ENCODE measurements at places on chromosomes 1 and 21.
A peak's percentile ranks its signal among the peaks of the same experiment; 100 is the strongest.

DNA sequence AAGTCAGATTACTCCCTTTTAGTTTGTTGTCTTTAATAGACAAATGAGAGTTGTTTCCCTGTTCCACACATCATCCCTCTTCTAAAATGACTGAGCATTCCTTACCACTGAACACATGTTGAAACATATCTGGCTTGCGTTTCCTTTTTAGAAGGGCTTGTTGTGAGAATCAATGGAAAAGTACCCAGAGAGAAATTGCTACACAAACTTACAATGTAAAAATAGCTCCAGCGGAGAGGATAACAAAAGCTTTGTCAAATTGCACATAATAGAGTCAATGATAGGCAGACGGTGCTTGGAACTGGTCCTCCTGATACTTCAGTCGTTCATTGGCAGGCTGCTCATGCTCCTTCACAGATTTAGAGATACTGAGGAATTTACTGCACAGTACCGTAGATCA lies 123.9 kb downstream of the CYYR1 start:
- DNase-seq: no peak

DNA sequence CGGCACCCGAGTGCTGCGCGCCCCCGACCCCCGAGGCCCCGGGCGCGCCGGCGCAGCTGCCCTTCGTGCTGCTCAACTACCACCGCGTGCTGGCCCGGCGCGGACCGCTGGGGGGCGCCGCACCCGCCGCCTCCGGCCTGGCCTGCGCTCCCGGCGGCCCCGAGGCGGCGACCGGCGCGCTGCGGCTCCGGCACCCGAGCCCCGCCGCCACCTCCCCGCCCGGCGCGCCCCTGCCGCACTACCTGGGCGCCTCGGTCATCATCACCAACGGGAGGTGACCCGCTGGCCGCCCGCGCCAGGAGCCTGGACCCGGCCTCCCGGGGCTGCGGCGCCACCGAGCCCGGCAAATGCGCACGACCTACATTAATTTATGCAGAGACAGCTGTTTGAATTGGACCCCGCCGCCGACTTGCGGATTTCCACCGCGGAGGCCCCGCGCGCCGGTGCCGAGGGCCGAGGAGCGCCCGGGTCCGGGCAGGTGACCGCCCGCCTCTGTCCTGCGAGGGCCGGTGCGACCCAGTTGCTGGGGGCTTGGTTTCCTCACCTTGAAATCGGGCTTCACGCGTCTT lies 49.0 kb downstream of the SIM2 start:
- peak; percentile 53 for DNase-seq

- peak; percentile 68 for DNase-seq
Measured at GRCh38 chr1:178543290-178543607, 30.3 kb downstream of the TEX35 start.

GRCh38 chr1:248884632-248885295 lies 21.3 kb upstream of the PGBD2 start:
- no peak for DNase-seq

DNA sequence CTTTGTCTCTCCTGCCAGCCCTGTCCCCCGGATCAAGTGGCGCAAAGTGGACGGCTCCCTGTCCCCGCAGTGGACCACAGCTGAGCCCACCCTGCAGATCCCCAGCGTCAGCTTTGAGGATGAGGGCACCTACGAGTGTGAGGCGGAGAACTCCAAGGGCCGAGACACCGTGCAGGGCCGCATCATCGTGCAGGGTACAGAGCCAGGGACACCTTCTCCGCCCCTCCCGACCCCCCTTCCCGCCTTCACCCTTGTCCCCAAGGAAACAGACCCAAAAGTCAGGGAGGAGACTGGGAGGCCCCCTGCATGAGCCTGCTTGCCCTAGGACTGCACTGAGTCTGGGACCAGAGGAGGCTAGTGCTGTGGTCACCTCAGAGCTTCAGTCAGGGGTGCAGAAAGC lies 18.2 kb downstream of the CNTN2 start:
- DNase-seq: no peak

DNA sequence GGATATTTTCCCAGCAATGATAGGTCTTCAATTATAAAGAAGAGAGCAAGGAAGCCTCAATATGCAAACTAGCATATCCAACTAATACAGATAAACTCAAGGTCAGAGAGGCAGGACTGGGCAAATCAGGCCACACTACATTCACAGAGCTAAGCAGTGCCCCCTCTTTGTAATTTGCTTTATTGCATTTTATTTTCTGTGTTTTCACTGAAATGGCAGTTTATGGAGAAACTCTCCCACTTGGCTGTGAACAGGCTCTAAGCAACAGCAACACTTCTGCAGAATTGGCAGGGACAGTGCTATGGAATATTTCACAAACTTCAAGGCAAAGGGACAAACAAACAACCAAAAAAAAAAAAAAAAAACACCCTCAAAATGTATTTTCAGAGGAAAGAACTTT lies 93.4 kb upstream of the SOD1 start:
- no peak for DNase-seq

- DNase-seq: no peak
Measured at GRCh38 chr1:189678779-189679178, 798.9 kb downstream of the BRINP3 start.

GRCh38 chr1:201771466-201771865 lies 57.5 kb upstream of the IPO9 start:
- no peak for DNase-seq

DNA sequence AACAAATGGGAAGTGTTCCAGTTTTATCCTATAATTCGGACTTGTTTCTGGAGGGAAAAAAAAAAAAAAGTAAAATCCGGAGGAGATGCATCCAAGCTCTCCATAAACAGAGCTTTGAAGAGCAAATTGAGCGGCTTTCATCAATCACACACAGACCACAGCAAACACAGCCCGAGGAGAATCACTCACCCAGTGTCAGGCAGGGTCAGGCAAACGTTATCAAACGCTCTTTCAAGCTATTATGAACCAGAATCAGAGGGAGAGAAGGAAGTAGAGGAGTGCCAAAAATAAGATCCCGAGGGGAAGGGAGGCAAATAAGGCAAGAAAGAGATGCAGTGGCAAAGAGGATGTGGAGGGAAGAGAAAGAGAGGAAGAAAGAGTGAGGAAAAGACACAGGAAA lies 188.3 kb upstream of the CAMK1G start:
- no peak for DNase-seq

- no peak for DNase-seq
Measured at GRCh38 chr1:35936838-35937237, 5.9 kb downstream of the AGO3 start.
